ELR (cell line): ENCODE measurements at places on chromosomes 6 and 20.

GRCh38 chr6:37669306-37669705 lies 28.4 kb downstream of the MDGA1 start:
- DNase-seq = peak; percentile 36

DNA sequence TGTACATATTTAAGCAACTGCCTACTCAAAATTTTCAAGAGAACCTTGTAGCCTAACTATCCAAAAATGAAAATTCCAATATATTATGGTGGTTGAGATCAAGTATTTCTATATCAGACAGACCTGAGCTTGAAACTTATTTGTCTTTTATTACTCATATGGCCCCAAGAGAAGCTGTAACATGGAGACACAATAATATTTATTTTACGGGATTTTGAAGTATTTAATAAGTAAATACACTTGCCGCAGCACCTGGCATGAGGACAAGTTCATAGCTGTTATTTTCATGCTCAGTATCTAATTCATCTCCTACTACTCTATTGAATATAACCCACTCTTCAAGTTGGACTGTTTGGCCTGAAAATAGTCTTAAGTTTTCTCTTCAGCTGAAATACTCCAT lies 28.0 kb downstream of the PTPRK start:
- DNase-seq = no peak

- DNase-seq = peak; percentile 93
Measured at GRCh38 chr6:42520786-42521607, 42.8 kb upstream of the UBR2 start.

DNA sequence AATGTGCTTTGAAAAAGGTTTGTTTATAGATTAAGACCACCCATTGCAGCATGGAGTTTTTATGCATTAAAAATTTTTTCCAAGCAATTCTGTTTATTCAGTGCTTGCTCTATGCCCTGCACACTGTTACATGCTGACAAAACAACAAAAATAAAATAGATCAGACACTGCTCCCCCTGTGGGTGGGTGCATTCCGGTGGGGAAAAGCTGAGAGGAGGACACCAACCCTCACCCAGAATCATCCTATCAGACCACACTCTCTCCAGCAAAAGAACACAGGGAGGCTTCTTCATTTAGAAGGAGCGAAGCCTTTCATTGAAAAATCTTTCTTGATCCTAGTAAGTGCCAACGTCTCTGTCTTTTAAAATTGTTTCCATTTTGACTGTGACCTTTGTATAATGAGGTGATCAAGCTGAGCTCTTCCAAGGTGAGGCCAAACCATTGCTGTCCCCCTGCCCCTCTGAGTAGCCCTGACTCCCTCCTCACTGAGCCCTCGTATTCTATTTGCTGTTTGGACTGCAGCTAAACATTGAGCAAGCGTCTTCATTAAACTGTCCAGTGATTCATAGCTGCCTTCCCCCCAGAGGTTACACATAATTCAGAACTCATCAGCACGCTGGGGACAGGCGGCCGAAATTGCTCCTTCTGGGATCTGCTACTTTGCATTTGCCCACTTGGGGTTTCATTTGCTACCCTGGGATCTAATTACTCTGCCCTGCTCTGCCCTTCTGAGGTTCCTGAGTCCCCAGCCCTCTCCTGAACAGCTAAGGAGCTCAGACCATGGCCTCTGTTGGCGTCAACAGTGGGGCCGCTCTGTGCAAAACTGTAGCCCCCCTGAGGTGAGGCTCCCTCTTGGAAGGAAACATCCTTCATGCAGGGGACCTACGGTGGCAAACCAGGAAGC lies 102.4 kb downstream of the F13A1 start:
- no peak for DNase-seq

DNA sequence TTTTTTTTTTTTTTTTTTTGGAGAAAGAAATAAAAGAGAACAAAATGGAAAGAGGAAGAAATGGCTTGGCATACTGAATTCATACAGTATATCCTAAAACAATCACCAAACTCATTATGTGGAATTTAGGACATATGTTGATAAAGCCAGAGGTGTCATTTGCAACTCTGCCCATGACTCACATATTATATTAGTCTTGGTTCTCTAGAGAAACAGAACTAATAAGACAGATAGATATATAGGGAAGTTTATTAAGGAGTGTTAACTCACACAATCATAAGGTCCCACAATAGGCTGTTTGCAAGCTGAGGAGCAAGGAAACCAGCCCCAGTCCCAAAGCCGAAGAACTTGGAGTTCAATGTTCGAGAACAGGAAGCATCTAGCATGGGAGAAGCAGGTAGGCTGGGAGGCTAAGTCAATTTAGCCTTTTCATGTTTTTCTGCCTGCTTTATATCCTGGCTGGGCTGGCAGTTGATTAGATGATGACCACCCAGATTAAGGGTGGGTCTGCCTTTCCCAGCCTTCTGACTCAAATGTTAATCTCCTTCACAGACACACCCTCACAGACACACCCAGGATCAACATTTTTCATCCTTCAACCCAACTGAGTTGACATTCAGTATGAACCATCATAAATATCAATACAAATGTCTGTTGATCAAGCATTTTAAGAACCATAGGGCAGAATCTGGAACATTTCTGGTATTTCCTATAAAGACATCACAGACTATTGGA lies 102.3 kb downstream of the UBE3D start:
- DNase-seq = no peak

DNA sequence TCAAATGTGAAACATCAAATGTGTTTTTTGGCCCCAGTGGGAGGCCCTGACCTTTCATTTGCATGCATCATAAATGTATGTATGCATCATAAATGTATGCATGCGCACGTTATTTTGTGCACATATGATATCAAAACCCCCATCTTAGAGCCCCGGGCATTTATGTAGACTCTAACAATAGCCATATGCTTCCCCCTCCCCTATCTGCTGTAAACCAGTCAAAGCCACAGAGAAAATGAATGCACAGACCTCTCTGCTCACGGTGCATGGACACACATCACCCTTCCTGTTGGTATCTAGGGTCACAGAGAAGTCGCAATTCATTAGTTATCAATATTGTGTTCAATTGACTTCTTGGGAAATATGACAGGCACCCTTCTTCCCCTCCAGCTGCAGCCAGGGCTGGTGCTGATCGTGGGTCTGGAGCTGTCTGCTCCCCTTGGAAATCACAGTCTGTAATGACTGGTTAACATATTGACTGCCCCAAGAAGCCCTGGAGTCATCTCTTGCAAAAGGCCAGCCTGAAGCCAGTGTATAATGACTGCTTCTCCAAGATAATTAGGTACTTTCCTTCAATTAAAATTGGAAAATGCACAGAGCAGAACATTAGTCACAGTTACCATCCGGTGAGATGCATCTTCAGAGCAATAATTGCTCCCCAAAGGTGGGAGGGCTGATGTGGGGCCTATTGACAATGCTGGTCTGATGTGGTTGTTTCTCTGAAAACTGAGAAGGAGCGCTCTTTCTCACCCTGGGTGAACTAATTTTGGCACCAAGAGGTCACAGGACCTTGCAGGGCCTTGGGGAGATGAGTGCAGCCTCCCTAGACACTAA lies 532.2 kb downstream of the CDH26 start:
- DNase-seq = no peak

DNA sequence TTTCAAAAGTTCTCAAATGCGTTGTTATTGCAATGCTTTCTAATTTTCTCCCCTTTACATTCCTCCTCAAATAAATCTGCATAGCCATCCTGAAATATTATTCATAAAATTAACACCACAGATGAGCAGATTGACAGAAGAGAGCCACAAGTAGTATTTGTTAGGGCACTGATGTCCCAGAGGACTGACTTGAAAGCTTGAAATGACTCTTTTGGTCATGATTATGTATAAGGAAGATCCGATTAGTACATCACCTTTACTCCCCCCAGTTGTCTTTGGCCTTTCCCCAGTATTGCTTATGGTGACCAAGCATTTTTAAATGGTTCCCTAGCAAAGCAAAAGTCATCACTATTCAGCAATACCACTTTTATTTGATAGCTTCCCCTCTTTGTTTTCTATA lies 187.6 kb downstream of the ADAT2 start:
- DNase-seq = no peak

GRCh38 chr20:48751871-48752270 lies 75.9 kb downstream of the PREX1 start:
- DNase-seq = no peak

- DNase-seq = no peak
Measured at GRCh38 chr20:17471606-17472187, 59.5 kb downstream of the BFSP1 start.

- no peak for DNase-seq
Measured at GRCh38 chr6:136695412-136695811, 96.9 kb downstream of the MAP3K5 start.

DNA sequence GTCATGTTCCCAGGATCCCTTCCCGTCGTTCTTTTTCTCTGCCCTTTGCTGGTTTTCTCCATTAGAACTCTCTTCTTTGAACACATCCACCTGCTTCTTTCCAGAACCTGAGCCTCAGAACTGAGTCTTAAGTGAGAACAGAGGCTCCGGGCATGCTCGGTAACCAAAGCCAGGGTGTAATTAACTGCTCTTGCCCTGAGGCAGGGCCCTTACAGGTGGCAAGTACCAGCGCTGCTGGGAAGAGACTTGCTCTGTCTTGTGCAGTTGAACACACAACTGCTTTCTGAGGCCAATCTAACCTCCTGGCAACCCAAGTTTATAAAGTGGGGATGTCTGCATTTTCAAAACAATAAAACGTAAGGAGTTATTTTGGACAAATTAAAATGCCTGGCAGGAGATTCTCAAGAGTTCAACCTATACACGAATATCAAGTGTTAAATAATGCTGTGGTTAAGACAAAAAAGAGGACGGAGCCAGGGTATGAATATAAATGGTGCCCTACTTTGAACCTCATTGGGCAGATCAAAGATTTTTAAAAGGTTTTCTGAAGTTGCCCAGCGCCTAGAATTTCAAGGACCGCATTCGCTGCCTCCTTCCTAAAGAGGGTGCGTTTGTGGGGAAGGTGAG lies 12.4 kb upstream of the DEK start:
- peak; percentile 29 for DNase-seq

DNA sequence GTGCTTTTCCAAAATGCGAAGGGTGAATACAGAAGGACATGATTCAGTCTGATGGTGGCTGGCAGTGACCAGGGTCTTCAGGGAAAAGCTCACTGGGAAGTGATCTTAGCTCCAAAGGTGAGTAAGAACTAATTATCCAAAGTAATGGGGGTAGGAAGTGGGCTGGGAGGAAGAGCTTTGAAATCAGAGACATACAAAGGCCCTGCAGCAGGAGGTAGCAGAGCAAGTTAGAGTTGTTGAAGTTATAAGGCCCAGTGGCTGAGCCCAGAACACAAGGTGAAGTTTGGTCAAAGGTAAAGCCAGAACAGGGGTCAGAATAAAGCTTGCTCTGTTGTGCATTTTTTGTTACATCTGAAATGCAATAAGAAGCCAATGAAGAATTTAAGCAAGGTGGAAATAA lies 81.2 kb downstream of the PLCB1 start:
- DNase-seq = no peak

DNA sequence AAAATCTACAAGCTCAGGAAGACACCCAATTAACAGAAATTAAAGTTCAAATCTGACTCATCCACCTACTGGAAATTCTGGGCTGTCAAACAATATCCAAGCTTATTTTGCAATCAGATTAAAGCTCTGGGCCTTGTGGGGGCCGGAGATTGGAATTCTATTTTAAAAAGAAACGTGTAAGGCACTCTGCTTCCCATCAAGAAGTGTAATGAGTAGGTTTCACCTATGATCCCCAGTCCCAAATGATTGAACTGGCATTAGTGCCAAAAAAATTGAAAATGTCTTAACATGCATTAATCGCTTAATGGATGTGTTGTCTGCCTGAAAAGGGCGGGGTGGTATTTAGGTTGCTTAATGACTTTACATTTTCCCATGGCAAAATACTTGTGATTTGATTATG lies 542.4 kb upstream of the BTBD3 start:
- no peak for DNase-seq

- DNase-seq = no peak
Measured at GRCh38 chr20:37288091-37288490, 1.4 kb upstream of the MANBAL start.

GRCh38 chr20:16692009-16692408 lies 37.8 kb upstream of the SNRPB2 start:
- no peak for DNase-seq

- DNase-seq = no peak
Measured at GRCh38 chr20:11551479-11551878, 366.2 kb upstream of the BTBD3 start.

DNA sequence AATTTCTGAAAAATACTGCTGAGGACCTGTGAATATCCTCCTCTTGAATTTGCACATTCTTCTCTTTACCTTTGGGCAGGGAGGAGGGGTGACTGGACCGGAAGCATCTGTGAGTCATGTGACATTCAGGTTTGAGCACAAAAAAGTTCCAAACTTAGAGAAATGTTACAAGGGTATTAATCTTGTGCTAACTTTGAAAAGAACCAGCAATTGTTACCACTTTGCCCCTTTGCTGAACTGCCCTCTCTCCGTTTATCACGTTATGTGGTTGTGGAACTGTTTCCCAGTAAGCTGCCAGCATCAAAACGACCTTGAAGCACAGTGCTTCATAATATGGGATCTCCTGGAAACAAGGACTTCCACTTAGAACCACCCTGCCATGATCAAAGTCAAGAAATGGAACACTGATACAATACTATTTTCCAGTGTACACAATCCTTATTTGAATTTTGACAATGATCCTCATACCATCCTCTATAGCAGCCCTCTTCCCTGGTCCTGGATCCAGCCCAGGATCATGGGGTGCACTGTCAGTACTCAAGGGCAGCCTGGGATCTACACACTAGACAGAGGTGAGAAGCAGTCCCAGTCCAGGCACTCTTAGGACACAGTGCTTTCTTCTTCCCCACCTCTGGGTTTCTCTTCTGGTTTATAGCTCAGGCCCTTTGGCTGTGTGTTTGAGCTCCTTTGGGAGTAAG lies 2.3 kb upstream of the TUBB1 start:
- DNase-seq = peak; percentile 40

DNA sequence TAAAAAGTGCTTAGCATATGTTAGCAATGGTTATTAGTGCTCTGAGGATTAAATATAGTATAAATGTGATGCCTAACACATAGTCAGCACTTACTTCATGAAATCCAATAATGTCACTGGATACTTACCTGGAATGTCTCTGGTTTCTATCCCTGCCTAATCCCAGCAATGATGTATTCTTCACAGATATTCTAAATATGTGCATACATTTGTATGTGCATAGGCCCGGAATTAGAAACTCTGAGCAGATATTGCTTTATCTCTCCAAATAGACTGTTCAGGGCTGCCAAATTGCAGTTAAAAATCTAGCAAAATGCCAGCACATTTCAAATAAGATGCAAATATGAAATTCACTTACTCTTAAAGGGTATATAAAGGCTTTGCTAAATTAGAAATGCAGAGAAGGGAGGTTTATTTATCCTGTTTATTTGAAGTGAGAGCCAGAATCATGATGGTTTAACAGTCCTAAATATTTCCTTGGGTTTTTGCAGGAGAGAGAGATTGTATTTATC lies 81.3 kb downstream of the SAMD5 start:
- no peak for DNase-seq
